ELF-1 (cell line): ENCODE measurements at places on chromosomes 2 and 18.
A peak's percentile ranks its signal among the peaks of the same experiment; 100 is the strongest.

DNA sequence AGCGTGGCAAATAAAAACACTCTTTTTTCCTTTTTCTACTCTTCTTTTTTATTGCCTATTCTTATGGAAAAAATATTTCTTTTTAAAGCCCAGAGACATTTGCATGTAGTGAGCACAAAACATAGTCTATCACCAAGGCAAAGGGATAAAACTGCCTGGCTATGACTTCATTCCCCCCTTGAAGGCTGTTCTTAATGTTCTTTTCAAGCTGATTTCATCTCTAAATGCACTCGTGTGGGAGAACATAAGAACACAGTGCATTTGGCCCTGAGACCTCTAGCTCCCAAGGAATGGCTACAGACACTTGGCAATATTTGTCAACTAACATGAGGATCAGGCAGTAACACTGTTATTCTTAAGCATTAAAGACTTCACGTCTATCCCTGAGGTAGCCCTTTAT, 17.4 kb upstream of the DNAJC10 start:
- DNase-seq: no peak

GRCh38 chr2:161199912-161200701, 39.9 kb downstream of the TANK start:
- DNase-seq: no peak

GRCh38 chr2:237944302-237944701, 22.5 kb upstream of the UBE2F start:
- peak; percentile 24 for DNase-seq

- DNase-seq: no peak
Observed at GRCh38 chr2:241730671-241731293, 3.6 kb upstream of the D2HGDH start.

- no peak for DNase-seq
Observed at GRCh38 chr2:12299431-12299830, 417.3 kb upstream of the TRIB2 start.

DNA sequence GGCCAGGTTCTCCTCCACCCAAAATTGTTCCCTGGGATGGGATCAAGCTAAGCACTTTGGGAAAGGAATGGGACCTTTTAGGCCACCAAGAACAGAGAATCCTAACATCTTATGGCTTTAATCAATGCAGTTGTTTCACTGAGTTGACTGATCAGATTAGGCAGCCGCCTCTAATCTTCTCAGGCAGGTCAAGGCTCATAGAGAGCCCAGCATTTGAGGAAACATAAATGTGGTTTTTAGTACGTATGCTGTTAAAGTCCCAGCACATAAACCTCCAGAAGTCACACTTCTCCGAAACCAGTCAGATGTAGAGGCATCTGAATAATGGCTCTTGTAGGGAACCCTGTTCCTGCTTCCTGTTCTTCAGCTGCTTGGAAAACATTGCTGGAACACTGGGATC, 99.5 kb upstream of the RMDN2 start:
- DNase-seq: no peak

- DNase-seq: peak; percentile 33
Observed at GRCh38 chr2:99181624-99182000, 628 bp downstream of the MRPL30 start.

- peak; percentile 98 for DNase-seq
Observed at GRCh38 chr2:15939854-15940660, at the start of gene MYCN. Gene MYCN, plus strand, starts transcription at chr2:15940550. Its CDS starts 1,515 bp downstream, at chr2:15942065.

- DNase-seq: peak; percentile 69
Observed at GRCh38 chr2:118223992-118224894, 136.0 kb downstream of the INSIG2 start.

- DNase-seq: no peak
Observed at GRCh38 chr2:16750175-16750924, 84.7 kb upstream of the CYRIA start.

DNA sequence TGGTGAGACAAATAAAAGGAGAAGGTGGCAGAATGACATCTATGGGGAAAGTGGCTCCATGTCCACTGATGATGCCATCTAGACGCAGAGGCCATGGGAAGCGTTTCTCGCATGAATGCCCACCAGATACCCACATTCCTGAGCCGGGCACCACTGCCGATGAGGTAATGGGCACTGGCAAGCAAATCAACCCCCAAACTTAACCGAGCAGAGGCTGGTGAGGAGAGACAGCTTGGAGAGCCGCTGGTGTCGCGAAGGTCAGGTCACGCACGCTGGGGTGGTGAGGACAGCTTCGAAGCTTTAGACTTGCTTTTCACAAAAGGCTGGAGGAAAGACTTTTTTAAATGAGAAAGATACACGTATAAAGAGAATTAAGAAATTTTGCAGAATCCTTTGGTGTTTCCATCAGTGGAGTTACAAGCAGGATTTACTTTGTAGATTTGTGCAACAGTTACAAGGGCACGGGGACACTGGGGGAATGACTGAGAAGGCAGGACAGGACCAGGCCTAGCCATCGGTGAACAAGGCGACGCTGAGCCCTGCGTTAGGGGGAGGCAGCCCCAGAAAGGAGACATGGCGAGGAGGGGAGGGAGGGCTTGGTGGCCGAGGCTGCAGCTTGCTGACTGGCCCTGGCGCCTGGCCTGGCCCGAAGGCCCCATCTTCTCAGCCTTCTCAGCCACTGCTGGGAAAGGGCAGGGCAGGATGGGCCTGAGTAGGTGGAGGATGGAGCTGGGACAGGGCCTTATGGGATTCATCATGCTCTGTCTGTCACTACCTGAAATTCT, 83.9 kb upstream of the HDAC4 start:
- no peak for DNase-seq

- DNase-seq: no peak
Observed at GRCh38 chr2:95068256-95068655, 42.7 kb downstream of the MAL start.
